ENCODE measurements at places on chromosomes 7 and 10. TPM values are rescaled to one million over a fixed set of nuclear protein-coding genes. Genes with fewer than 3 reads are reported as not detected.

DNA sequence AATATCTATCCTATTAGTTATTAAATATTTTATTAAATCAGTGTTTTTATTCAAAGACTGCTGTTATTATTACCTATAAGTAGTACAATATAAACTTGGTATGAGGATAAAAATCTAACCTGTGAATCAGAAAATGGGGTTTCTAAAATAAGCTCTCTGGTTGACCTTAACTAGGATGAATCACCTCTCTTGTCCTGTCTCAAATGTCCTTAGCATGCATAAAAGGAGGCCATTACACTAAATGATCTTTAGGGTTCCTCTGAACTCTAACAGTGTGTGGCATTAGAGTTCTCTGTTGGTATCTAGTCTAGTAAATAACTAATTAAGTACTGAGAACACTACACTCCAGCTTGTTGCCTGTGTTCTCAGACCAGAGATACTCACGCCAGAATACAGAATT lies 143.1 kb upstream of the LRRTM3 start:
- DNase-seq: peak; percentile 80

DNA sequence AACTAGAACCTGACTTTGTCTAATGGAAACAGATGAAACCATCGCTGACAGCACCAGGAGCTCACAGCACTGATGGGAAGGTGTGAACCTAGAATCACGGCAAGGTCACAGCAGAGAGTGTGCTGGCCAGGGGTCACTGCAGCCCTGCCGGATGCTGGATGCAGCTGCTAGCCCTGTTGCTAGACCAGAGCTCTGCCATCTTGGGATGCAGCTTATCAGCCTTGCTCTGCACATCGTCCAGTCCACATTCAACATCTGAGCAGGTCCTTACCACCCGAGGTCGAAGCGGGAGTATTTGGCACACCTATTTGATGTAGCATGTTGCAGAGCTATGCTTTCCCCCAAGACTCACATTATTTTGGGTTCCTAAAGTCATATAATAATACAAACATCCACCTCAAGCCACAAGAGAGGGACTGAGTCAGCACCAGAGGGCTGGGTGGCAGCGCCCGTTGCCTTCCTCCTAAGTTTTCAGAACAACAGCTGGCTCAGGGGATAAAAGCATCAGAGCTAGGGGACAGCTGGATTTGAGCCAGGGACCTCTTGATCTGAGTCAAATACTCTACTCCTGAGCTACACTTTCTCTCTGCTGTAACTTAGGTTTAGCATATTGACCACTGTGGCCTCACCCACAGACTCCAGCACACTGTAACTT lies 135.3 kb downstream of the ZNF467 start:
- peak; percentile 62 for DNase-seq

DNA sequence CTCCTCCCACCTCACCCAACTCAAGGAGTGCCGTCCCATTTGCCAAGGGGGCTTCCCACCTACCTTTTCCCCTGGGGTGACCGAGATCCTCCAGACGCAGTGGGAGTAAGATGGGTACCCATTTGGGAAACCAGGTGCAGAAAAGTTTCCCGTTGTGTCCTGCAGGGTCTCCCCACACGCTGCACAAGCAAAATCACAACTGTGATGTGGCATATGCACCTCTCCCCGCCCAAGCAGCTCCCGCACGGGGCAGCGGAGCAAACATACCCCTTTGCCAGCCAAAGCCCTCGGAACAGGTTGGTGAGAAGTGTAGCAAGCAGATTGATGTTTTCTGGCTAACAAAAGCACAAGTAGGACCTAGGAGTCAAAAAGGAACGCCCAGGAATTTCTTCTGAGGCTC lies 51.5 kb upstream of the OPALIN start:
- DNase-seq: no peak

DNA sequence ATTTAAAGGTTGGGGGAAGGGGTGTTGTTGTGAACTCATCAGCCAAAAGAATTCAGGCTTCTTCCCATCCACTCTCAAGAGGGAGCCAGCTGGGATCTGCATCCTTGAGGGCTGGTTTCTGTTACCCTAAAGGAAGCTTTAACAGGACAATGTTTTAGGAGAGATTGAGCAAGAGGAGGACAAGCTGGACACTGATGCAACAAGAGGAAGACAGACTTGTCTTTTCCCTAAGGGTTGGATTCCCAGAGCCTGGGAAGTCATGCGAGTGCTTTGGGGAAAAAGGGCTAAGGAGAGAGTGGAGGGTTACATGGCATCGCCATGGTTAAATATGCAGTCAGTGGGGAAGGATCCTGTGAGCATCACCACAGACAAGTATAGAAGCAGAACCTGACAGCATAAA lies 47.6 kb upstream of the PDE1C start:
- DNase-seq: no peak

GRCh38 chr7:27946351-27946750 lies 206.4 kb downstream of the TAX1BP1 start:
- DNase-seq: peak; percentile 27

DNA sequence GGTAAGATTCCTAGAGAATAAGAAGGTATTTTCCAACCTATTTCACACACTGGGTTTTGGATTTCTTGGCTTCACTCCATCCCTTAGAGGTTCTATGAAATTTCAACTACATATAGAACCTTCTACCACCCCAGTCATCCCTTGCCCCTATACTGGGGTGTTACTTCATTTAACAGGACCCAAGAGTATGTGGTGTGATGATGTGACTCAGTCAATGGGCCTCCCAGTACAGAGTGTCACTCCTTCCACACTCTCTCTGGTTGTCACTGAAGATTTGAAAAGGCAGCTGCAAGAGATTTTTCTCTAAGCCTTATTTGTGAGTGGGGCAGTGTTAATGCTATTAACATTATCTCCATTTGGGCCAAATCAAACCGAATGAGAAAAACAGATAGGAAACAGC lies 33.5 kb downstream of the FGFBP3 start:
- peak; percentile 61 for DNase-seq

DNA sequence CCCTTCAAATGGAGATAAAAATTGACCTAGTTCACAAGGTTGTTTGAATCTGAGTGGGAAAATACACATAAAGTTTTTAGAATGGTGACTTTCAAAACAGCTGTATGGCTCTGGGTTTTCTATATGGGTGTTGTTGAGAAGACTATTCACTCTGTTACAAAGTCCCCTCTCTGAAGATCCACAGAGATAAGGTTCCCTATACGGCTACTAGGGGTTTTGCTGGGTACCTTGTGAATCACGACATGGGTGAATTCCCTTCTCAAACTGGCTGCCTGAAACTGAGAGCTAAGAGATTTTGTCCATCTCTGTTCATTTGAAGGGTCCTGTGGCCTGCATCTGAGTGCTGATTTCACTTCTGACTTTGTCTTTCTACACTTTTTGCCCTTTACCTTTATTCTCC lies 11.8 kb upstream of the SLC13A1 start:
- DNase-seq: no peak

DNA sequence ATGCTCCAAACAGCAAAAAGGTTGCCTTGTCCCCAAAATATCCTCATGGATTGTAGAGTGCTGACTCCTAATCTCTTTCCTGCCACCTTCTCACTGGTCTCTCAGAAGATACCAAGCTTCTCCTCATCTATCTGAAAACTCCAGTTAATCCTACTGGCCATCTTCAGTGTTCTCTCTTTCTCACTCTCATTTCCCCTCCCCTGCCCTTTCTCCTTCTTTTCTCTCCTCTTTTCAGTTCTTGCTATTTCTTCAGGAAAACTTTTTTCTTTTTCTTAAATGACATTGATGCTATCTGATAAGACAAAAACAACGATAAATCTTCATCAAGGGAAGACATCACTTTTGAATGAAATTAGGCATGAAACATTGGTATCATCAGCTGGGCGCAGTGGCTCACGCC lies 109.8 kb downstream of the USP6NL start:
- no peak for DNase-seq

GRCh38 chr7:26865094-26865388 lies 651 bp upstream of the SKAP2 start:
- DNase-seq: no peak

DNA sequence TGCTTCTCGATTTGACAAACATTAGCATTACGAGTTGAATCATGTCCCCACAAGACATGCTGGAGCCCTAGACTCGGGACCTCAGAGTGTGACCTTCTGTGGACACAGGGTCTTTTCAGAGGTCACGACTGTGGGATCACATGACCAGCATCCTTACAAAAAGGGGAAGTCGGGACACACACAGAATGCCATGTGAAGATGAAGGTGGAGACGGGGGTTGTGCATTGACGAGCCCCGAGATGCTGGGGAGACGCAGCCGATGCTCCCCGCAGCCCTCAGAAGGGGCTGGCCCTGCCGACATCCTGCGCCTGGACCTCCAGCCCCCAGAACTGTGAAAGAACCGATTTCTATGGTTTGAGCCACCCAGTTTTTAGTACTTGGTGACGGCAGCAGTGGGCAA lies 7.5 kb downstream of the ZFAND2A start:
- no peak for DNase-seq

- DNase-seq: no peak
Observed at GRCh38 chr7:35499226-35499625, 195.7 kb downstream of the HERPUD2 start.

GRCh38 chr10:80536361-80536835 lies 1.3 kb upstream of the SH2D4B start:
- DNase-seq: no peak

DNA sequence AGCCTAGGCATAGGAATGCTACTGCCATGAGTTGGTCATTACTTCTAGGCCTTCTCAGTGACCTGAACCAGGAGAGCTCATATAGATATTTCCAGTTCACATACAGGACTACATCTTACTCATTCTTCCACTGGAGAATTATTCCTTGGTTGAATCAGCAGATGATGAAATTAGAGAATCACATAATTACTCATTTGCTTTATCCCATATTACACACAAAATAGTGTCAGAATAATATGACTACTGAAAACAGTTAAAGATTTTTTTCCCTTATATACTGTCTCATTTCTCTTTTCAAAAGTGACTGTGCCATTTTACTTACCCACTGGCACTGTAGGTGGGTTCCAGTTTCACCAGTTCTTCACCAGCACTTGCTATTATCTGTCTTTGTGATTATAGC lies 18.5 kb downstream of the BMS1 start:
- no peak for DNase-seq

DNA sequence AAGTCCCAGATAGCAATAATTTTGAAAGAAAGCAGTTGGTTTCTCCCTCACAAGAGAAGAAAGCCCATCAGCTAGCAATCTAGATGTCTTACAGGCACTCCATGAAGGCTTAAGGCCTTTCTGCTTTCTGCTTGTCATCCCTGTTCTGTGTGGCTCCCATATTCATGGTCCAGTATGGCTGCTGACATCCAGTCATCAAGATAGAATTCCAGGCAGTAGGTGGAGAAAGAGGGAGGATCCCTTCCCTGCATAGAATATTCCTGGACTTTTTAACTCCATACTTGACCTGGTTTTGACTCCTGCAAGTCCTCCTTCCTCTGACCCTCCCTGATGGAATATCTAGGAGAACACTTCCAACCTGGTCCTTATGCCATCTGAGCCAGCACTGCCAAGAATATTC lies 389.9 kb upstream of the AKR1E2 start:
- DNase-seq: no peak

DNA sequence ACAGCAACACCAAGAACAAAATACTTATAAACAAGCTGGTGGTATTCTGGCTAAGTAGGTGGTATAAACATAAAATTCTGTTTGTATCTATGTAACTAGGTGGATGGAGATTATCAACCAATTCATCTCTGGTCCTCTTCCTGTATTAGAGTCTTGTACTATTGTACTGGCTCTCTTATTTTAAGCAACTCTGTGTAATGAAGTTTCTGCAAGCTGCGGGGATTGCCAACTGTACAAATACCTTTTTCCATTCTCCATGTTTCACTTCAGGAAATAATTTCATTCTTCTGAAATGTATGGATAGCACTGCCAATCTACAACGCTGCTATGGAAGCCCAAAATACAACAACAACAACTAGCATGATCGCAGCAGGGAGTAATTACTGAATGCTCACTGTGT lies 44.8 kb downstream of the JAZF1 start:
- DNase-seq: no peak

DNA sequence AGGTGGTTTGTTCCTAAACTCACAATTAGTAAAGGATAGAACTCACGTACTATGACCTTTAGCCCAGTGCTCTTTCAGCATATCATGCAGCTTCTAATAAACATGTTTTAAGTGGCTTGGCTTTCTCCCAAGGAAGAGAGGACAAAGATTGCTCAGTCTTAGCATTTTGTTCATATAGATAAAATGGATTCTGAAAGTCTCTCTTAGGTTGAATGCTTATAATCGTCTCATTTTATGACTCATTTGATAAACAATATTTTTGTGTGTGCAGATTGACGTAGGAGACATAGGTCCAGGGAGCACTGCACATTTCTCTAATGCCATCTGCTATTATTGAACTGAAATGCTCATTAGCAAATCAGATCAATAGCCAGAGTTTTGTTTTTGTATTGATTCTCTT lies 44.8 kb downstream of the GNAT3 start:
- no peak for DNase-seq

- DNase-seq: peak; percentile 1
Observed at GRCh38 chr7:26397332-26397731, 105.7 kb downstream of the SNX10 start.

- no peak for DNase-seq
Observed at GRCh38 chr10:116470071-116470470, 42.4 kb downstream of the PNLIPRP3 start.

GRCh38 chr10:80585812-80586211 lies 48.1 kb downstream of the SH2D4B start:
- DNase-seq: no peak

DNA sequence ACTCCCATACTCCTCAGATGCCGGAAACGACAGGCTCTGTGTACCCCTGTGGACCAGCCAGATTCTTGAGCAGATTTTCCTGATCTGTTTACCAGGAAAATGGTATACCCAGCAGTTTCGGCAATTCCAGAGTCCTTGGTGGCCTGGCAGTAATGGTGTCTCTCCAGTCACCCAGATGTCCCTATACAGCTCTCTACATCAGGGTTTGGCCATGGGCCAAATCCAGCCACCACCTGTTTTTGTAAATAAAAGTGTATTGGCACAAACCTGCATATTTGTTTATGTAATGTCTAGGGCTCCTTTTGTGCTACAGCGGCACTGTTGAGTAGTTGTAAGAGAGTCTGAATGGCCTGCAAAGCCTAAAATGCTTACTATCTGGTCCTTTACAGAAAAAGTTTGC lies 491.3 kb downstream of the RPS24 start:
- DNase-seq: no peak

DNA sequence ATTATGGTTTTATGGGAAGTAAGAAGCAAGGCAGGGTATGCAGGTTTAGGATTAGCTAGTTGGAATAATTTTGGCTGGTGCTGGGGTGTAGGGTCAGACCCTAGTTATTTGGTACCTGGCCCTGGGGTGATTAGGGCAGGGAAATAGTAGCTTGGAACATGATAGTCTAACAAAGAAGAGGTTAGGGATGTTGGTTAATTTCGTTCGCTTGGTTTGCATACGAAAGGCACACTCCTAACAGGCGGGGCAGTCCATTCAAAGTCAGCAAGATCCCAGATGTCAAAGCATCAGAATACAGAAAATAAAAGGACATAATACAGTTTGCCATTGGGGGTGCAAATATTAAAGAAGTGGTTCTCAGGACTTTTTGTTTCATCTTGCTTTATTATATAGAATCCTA lies 55.7 kb upstream of the ITPRID1 start:
- no peak for DNase-seq

GRCh38 chr7:75798770-75799169 lies 14.8 kb downstream of the CCL24 start:
- DNase-seq: no peak

GRCh38 chr10:68095153-68095552 lies 14.1 kb upstream of the MYPN start:
- peak; percentile 65 for DNase-seq

Gene MDFIC
- total RNA-seq: 67.0 TPM

Gene H2BK1
- total RNA-seq: not detected

Gene NUDT1
- total RNA-seq: 107 TPM

Gene UPK3B
- total RNA-seq: not detected

Gene C10orf67
- total RNA-seq: 0.19 TPM

Gene HYAL4
- not detected for total RNA-seq

Gene LIPN
- total RNA-seq: not detected

Gene FAM25A
- total RNA-seq: not detected

Gene CYP3A7
- total RNA-seq: not detected
